Fibroblast of villous mesenchyme (primary cell): ENCODE measurements at places on chromosomes 1 and 21. TPM values are rescaled to one million over a fixed set of nuclear protein-coding genes. Genes with fewer than 3 reads are reported as not detected.

DNA sequence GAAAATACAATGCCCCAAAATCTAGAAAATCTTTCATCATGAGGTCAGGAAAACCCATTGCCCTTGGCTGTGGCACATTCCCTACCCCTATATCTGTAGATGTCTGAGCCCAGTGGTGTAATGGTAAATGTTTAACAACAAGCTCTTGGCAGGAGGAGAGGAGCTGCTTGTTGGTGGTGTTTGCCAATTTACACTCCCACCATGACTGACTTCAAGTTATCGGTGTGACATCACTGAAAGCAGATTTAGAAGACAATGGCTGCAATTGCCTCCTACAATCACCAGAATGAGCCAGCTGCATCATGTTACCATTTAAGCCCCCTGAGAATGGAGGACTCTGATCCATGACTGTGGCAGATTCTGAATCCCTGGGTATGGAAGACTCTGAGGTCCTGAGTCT lies 70.9 kb downstream of the SDC3 start:
- no peak for DNase-seq

DNA sequence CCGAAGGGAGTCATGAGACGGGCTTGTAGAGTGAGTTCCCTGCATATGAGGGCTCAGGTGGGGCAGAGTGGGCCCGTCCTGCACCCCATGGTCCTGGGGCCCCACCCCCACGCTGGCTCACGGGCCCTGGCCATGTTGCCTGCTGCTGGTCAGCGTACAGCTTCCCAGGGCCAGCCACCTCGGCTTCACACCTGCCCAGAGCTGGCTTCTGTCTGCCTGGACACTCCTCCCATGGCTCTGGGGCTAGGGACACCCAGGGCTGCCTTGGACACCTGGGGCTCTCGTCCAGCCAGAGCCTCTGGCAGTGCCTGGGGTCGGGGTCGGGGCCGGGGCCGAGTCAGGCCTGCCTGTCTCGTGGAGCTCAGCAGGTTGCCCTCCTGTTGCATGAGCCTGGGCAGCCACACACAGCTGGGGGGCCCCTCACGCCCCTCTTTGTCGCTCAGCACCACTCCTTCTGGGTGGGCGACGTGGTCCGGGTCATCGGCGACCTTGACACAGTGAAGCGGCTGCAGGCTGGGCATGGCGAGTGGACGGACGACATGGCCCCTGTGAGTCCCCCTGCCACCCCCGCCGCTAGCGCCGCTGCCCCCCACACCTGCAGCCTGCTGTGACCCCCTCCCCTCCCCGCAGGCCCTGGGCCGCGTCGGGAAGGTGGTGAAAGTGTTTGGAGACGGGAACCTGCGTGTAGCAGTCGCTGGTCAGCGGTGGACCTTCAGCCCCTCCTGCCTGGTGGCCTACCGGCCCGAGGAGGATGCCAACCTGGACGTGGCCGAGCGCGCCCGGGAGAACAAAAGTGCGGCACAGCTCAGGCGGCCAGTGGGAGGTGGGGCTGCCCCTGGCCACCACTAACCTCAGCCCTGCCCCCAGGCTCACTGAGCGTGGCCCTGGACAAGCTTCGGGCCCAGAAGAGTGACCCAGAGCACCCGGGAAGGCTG lies 5.5 kb upstream of the MMP23B start:
- DNase-seq, result no peak

GSTM5 gene
- total RNA-seq, result 5.8 and 9.1 TPM in 2 replicates

SLAMF9 gene
- total RNA-seq, result not detected in 2 replicates

WDR64 gene
- total RNA-seq, result not detected in 2 replicates

TSPEAR gene
- total RNA-seq, result under 0.01 TPM in 1 of 2 replicates, not detected in the other

GRCh38 chr1:228734881-228735801 lies at the start of gene RHOU:
Gene RHOU (plus strand): TSS chr1:228735479. CDS start chr1:228735743, 264 bp downstream.
- DNase-seq, result peak; percentile 66

UBXN10 gene
- not detected in 2 replicates for total RNA-seq

CLDN14 gene
- under 0.01 TPM in 1 of 2 replicates, not detected in the other for total RNA-seq

GRCh38 chr1:77271852-77272580 lies 9.8 kb upstream of the AK5 start:
- peak; percentile 34 for DNase-seq

DNA sequence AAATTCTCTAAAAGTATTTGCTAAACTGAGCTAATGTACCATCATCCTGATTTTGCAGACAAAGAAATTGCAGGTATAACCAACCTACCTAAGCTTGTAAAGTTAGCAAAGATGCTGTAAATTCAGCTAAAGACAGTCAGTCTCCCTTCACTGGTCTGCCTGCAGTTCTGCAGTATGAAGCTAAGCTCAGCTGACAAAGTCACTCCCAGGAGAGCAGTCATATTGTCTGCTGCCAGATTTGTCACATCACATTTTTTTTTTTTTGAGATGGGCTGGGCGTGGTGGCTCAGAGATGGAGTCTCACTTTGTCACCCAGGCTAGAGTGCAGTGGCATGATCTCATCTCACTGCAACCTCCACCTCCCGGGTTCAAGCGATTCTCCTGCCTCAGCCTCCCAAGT lies 8.9 kb upstream of the CMPK1 start:
- DNase-seq, result no peak

PRELP gene
- under 0.01 and 0.43 TPM in 2 replicates for total RNA-seq

DNA sequence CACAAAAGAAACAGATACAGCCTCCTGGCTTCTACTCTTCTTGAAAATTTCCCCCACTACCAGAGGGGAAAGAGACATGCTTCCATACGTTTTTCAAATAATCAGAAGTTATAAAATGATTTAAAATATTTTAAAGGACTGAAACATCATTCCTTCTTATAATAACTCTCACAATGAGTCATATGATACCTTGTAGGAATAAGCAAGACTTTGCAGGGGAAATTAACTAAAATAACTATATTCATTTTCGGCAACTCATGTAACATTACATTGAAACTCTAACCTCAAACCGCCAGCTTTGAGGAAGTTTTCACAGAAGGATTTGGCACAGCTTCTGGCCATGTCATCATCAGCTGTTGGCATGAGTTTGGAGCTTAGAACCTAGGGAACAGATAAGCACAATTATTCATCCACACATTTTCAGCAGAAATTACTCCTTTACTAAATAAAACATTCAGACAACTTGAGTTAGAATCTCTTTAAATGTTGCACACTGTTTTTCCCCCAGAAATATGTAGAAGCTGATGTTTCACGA lies 85.9 kb downstream of the USP24 start:
- DNase-seq, result peak; percentile 43

GRCh38 chr1:169509354-169509753 lies 23.6 kb upstream of the SLC19A2 start:
- DNase-seq, result no peak

GRCh38 chr1:36583980-36584782 lies 101.5 kb upstream of the CSF3R start:
- no peak for DNase-seq

TAGLN2 gene
- 167 and 277 TPM in 2 replicates for total RNA-seq

- DNase-seq, result peak; percentile 26
Measured at GRCh38 chr1:3491291-3492246, 37.1 kb downstream of the ARHGEF16 start.

DNA sequence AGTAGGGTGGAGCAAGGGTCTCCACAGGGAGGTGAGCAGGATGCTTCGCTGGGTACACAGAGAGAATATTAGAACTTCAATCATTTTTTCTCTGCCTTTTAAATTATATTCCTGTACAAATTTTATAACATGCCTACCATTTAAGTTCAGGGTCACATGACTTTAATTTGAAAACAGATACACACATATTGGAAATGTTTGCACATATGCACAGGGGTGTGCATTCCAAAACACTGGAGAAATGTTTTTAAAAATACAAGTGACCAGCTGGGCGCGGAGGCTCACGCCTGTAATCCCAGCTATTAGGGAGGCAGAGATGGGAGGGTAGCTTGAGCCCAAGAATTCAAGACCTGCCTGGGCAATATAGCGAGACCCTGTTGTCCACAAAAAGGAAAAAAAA lies 39.7 kb downstream of the NIPAL3 start:
- no peak for DNase-seq

- DNase-seq, result peak; percentile 26
Measured at GRCh38 chr1:204260601-204261197, 46.9 kb upstream of the GOLT1A start.

SCP2 gene
- total RNA-seq, result 113 and 170 TPM in 2 replicates

HHIPL2 gene
- not detected in 2 replicates for total RNA-seq
